ENCODE measurements at places on chromosomes 1 and 21.

DNA sequence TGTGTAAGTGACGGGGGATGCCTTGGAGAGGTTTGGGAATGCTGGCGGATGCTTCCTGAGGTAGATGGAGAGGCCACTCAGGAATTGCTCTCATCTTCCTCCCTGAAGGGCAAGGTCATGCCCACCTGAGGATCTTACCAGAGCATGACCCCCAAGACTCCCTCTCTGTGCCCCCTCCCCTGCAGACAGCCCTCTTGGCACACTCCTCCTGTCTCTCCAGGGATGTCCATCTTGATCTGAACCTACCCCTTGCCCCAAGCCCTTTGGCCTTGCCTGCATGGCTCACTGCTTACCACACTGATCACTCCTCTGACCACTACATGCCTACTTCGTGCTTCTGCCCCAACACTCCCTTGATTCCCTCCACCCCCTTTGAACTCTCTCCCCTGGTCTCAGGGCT, 17.9 kb upstream of the MPL start:
- no peak for DNase-seq

DNA sequence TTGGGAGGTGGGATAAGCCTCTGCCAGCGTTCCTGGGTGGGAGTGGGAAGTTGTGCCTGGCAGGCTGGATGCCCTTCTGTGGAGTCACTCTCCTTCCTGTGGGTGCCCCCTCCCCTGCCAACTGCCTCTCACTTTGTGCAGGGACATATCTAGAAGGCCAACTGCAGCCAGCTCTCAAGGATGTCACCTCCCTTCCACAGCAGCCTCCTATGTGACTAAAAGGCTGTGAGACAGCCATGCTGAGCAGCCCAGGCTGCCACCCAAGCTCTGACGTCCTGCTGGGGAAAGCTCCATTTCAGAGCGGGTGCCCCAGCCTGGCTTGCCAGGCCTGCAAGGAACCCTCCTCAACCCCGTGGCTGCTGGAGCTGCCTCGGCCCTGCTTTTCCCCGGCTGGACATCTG, 19.6 kb upstream of the SLC26A9 start:
- DNase-seq = peak; percentile 22

DNA sequence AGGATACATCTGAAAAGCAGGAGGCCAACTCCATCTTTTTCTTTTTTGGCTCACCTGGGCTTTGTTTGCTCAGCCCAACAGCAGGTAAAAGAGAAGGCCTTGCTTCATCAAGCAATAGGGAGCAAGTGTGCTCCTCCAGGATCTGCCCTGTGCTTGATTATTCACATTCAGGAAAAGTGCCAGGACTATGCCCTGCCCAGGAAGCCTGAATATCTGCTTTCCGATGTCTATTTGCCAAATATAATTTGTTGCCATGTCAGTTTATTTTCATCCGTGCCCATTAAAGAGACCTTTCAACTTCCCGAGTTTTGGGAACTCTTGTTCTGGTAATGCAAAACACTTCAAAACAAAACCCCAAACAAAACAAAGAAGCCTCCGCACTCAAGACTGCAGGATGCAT, 185.3 kb downstream of the CDC7 start:
- DNase-seq = no peak

DNA sequence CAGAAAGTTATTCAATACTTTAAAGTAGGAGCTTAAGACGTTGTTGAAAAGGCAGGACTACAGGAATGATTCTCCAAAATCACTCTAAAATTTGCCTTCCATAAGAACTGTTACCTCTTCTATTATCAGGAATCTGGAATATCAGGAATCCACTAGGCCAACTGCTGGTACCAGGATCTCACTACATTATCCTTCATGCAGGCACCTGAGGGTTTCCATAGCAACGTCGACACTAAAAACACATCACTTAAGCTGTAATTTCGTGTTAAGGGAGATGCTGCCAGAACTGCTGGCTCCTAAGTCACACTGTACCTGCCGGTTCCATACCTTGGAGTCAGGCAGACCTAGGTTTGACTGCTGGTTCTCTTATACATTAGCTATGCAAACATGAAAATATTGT, 139.7 kb upstream of the C1orf87 start:
- no peak for DNase-seq

DNA sequence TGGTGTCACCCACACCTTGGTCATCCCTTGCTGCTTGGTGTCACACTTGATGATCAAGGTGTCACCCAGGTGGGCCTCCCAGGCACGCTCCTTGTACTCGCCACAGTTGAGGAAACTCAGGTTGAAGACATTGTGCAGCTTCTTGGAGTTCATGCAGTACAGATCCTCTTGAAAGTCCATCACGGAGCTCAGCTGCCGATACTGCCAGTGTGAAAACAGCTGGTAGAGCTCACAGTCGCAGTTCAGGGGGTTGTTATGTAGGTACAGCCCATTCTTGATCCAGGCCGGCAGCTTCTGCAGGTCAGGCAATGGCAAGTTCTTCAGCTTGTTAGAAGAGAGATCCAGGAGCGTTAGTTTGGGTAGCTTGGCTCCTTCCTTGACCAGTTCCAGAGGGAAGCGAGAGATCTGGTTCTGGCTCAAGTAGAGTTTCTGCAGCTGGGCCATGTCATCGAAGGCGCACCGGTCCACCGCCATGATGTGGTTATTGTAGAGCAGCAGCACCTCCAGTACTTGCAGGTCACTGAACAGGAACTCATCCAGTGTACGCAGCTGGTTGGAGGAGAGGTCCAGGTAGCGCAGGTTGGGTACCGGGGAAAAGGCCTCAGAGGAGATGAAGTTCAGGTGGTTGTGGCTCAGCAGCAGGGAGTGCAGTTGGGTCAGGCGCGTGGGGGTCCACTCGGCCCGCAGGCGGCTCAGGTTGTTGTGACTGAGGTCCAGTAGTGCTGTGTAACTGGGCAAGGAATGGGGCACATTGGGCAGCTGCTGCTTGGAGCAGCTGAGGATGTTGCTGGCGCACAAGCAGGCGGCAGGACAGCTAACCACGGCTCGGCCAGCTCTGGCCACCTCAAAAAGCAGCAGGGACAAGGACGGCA, 1.3 kb downstream of the AMIGO1 start:
- DNase-seq = no peak

DNA sequence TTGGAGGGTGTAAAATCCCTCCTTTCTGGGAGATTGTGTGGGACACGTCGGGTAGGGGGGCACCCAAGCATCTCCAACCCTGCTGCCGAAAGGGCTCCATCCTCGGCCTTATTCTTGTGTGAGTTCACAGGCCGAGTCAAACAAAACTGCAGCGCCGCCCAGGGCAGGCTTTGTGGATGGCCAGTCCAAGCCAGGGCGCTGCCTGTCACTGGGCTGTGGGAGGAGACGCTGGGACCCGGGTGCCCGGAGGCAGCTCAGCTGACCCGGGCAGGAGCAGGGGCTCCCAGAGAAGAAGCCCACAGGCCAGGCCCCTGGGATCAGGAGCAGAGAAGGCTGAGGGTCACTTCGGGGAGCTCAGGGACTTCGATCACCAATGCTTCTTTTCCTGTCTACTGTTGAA, 31.8 kb upstream of the ARHGEF16 start:
- no peak for DNase-seq

GRCh38 chr1:216461466-216461865, 38.2 kb upstream of the USH2A start:
- DNase-seq = peak; percentile 36

GRCh38 chr1:53638360-53639035, 100.5 kb downstream of the GLIS1 start:
- DNase-seq = no peak

DNA sequence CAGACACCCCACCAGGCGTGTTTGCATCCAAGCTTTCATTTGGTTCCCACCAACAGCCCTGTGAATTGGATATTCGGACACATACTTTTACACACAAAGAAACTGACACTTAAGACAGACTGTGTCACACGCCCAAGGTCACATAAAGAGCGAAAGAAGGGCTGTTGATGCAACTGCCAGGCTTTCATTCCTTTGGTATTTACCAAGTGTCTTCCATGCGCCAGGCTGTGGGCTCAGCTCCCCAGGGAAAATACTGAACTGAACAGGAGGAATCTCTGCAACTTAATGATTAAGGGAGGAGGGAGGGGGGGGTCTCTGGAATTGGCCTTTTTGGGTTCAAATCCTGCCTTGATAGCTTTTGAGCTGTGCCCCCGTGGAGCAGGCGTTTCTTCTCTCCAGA, 122.8 kb downstream of the ACTL8 start:
- peak; percentile 68 for DNase-seq
